ENCODE measurements at places on chromosomes 7 and 10.
A peak's percentile ranks its signal among the peaks of the same experiment; 100 is the strongest.

DNA sequence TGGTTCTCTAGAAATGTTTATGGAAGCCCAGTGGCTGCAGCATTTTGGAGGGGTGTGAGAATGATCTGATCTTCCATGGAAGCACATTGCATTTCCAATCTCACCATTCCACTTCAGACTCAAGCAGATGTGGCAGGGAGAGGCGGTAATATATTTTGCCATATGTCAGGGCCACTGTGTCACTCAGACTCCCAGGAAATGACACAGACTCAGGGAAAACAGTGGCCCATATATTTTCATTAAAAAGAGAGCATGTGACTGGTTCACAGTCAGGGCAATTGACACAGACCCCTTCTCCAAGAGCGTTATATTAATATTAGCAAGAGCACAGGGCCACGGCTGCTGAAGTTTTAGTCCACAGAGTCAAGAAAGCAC is 149.3 kb upstream of the NRP1 start:
- DNase-seq = no peak

GRCh38 chr10:47094636-47095035 is 183.4 kb downstream of the PTPN20 start:
- no peak for DNase-seq

- no peak for DNase-seq
These were observed 256.0 kb upstream of the AUTS2 start for GRCh38 chr7:69342154-69342884.

DNA sequence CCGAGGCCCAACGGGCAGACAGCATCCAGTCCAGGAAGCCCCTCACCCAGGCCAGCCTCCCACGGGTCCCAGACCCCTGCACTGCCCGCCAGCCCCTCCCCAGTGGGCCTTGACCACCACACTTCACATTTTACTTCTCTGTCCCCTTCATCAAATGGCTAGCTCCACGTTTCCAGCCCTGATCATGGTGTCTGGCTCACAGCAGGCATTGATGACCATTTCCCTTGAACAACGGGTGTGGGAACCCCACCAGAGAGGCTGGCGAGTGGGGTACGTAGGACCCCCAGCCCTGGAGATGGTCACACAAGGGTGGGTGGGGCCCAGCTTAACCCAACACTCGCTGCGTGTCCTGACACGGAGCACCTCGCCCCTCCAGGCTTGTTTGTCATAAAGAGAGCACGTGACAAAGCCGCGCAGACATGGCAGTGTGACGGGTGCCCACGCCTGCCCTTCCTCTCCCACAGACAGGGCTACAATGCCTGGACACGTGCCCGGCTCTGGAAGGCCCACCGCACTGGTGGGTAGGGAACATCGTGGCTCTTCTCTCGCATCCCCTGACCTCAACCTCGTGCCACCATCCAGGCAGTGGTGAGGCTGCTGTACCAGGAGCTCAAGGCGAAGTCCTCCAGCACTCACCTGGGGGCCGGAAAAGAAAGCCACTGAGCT is 267.7 kb downstream of the MAD1L1 start:
- DNase-seq = no peak

GRCh38 chr10:95475827-95476468 is 85.2 kb downstream of the SORBS1 start:
- no peak for DNase-seq

DNA sequence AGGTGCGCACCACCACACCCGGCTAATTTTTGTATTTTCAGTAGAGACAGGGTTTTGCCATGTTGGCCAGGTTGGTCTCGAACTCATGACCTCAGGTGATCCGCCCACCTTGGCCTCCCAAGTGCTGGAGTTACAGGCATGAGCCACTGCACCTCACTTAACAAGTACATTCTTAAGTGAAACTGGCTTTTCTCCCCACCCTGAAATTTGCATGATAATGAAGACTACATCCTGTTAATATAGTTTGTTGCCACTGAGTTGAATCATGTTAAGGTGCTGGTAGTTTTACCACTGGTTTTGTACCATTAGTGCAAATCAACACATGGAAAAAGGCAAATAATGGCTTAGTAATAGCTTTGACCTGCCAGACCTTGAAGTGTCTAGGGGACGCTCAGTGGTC is 62.2 kb downstream of the MPLKIP start:
- DNase-seq = no peak

- DNase-seq = no peak
These were observed 136.3 kb downstream of the CCDC71L start for GRCh38 chr7:106524690-106525059.

GRCh38 chr7:138954545-138955475 is 26.4 kb downstream of the KIAA1549 start:
- DNase-seq = peak; percentile 22
